ENCODE measurements at places on chromosomes 1 and 21.

DNA sequence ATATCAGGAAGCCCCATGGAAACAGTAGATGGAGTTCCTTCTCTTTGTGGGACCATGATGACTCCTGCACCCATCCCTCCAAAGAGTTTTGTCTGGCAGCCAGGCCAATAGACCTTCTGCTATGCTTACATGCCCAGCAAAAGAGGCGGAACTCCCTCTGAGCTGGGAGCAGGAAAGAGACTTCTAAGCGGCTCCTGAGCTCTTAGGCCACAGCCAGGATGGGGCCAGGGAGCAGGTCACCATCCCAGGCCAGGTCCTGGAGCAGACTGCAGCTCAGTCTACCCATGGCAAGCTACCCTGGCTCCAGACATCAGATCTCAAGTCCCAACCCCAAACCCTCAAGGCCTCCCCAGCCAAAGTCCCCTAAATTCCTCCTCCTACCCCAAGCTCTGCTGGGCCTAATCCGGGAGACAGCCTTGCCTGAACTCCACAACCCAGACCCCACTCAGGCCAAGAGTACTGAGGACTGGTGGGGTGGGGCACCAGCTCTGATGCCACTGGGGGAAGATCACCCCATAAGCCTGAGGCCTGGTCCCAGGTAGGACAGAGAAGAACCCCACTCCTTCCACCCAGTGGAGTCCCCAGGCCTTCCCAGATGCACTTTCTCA, 387.9 kb downstream of the MATN1 start:
- DNase-seq: no peak

DNA sequence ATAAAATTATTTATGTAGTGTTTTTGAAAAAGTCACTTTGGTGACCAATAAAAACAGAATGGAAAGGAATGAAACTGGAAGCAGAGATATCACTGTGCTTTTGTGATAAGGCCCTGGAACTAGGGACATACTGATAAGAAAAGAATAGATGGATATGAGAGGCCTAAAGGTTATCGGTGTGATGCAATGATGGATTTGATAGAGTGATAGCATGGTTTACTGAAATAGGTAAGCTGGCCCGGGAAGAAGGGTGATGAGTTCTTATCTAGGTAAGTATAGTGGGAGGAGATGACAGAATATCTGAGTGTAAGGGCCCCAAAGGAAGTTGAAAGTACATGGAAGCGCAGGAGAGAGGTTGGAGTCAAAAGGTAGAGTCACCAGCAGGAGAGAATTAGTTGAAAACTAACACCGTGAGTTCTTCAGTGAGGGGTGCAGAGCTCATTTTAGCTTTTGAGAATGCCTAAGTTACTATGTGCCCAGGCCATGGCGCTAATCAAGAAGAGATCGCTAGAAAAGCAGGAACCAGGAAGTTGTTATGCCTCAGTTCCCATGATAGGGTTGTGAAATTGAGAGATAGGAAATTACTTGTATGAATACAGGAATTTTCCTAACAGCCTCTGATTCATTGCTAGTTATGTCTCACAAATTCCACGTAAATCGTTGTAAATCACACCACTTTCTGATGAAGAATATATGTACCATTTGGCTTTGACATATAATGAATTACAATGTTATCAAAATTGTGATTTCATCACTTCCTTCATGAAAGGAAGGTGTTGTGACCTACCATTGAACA, 115.3 kb downstream of the PLA2G4A start:
- no peak for DNase-seq

GRCh38 chr1:55214934-55215193, 300 bp downstream of the USP24 start:
- no peak for DNase-seq

GRCh38 chr1:168987330-168987729, 119.2 kb upstream of the ATP1B1 start:
- DNase-seq: no peak

- no peak for DNase-seq
Measured at GRCh38 chr1:243270097-243270864, 14.4 kb downstream of the SDCCAG8 start.

DNA sequence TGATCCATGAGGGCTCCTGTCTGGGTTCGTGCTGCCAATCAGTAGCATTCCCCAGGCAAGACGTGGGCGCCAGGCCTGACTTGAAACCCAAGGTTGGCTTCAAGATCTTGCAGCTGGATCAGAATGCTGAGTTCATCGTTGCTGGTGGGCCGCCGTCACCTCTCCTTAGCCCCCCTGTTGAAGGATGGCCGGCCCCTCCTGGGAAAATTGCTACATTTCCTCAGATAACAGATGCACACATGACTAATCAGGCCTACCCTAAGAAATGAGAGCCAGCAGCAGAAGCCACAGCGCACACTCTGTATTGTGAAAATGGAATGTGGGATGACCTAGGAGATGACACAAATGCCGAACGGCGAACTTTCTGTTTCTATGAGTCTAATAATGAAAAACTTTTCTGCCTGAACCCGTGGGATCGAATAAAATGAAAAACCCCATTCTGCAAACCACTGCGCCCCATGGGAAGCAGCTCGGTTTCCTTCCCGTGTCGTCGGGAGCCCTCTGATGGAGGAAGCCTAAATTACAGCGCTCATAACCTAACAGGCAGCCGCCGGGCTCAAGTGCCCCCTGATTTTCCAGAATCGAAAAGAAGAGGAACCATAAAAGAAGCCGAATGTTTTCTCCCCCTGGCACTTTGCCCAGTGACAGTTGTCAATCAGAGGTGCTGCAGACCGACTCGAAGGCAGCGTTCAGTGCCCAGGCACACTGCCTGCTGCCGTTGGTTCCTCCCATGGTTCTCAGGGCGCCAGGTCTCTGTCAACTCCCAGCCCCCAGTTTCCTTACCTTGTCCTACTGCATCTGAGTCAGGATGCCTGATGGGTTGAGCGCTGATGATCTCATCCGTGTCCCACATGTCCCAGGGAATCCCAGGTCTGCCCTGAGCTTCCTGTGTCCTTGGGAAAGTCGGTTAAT, 38.2 kb upstream of the H6PD start:
- peak; percentile 67 for DNase-seq

DNA sequence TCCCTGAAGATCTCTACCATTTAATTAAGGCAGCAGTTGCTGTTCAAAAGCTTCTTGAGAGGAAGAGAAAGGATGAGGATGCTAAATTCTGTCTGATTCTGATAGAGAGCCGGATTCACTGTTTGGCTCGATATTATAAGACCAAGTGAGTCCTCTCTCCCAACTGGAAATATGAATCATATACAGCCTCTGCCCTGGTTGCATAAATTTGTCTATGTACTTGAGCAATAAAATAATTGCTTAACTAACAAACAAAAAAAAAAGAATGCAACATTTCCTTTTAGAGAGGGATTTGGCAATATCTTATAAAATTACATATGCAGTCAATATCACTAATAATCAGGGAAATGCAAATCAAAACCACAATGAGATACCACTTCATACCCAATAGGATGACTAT, 26.8 kb downstream of the ALDH9A1 start:
- DNase-seq: no peak

GRCh38 chr1:209134001-209134400, 449.5 kb upstream of the CAMK1G start:
- no peak for DNase-seq
